ENCODE measurements at places on chromosomes 11 and 22.
A peak's percentile ranks its signal among the peaks of the same experiment; 100 is the strongest.

DNA sequence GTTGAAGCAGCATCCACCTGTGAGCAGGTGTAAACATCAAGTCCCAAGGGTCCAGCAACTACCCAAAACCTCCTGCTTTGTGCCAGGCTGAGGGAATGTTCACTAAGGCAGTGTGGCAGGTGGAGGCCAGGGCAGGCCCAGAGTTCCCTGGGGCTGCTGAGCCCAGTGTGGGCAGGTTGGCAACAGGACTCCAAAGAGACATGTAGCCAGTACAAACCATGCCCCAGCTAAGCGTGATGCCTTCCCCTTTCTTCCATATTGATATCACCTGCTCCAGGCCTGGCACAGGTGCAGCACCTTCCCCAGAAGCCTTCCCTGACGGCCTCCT is 30.0 kb upstream of the SCUBE2 start:
- DNase-seq = no peak

DNA sequence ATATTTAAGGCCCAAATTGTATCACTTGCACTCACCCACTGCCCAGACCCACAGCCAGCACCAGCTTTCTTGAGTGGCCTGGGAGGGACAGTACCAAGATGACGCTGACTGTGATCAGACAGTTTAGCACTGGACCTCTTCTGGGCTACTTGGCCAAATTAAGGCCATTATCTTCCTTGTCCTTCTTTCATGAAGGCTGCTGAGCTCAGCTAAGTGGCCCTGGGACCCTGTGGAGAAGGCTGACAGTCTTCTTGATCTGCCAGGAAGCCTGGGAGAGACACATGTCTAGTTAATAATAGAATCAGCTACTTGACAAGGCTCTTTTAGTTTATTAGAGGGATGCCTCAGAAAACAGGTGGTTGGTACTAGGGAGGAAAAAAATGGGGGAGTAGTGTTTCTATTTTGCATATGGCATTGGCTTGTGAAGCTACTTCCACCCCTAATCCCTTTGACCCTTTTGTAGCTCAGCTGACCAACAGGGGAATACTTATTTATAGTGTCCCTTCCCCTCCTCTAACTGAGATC is 127.9 kb upstream of the NTM start:
- DNase-seq = no peak

- peak; percentile 79 for DNase-seq
Observed at GRCh38 chr22:38317995-38318715, 922 bp upstream of the CSNK1E start.

GRCh38 chr11:46202696-46203391 is 74.6 kb upstream of the CREB3L1 start:
- no peak for DNase-seq

GRCh38 chr11:75547617-75548058 is 14.4 kb upstream of the SERPINH1 start:
- DNase-seq = peak; percentile 52

GRCh38 chr11:130719220-130719915 is 196.9 kb downstream of the SNX19 start:
- DNase-seq = peak; percentile 34

DNA sequence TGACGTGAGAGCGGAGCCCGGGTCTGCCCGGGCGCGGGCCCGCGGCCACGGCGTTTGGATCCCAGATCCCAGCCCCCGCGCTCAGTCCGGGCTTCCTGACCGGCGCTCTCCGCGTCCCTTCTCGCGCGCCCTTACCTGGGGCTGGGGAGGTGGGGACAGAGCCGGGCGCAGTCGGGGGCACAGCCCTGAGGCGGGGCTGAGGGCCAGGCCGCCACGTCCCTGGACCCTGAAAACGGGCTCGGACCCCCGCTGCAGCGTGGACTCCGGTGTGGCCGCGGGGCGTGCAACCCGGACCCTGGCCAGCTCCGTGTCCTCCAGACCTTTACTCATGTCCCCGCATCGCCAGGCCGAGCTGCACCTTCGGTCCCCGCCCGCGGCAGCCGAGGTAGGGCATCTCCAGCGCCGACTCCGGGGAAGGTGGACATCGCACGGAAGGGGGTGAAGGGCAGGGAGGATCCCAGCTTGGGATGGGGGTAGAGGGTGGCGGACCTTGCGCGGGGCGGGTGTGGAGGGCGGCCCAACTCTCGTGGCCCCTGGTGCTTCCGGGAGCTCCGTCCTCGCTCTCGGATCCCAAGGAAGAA is 9.9 kb upstream of the AIFM3 start:
- no peak for DNase-seq

DNA sequence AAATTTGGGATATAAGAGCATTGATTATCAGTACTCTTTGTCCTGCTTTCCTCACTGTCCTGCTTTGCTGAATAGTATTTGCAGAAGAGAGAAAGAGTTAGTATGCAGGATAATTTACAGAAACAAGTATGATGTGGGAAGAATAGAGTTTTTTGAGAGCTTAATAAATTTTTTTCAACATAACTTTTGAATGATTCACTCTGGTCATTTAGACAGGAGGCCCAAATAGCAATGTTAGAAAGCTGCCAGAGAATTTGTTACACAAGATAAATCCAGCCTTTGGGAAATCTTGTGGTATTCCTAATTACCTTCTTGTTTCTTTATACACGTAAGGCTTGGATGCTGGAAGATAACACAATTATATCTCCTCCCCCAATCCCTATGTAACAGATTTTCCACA is 484.6 kb downstream of the CNTN5 start:
- DNase-seq = peak; percentile 51

- peak; percentile 52 for DNase-seq
Observed at GRCh38 chr22:42632096-42632495, 8.3 kb downstream of the ATP5MGL start.

DNA sequence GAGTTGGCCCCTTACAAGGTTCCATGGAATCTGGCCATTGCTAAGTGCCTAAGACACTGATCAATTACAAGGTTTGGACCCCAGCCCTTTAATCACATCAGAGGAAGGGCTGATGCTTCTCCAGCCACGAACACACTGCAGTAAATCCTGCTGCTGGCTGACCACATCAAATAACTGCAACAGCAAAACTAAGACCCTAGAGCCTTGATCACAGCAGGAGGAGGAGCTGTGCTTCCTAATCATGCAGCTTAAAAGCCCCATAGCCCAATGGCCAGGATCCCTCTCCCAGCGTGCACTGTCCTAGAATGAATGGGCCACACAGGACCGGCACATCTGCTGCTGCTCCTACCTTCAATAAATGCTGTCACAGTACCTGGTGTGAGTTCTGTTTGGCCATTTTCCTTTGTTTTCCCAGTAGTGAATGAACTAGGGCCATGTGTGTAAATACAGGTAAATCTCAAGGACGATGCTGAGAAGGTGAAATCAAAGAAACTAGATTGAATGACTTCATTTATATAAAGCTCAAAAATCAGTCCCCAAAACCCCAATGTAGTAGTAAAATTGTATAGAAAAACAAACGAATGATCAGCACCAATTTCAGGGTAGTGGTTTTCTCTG is 12.7 kb downstream of the ZP1 start:
- DNase-seq = no peak

DNA sequence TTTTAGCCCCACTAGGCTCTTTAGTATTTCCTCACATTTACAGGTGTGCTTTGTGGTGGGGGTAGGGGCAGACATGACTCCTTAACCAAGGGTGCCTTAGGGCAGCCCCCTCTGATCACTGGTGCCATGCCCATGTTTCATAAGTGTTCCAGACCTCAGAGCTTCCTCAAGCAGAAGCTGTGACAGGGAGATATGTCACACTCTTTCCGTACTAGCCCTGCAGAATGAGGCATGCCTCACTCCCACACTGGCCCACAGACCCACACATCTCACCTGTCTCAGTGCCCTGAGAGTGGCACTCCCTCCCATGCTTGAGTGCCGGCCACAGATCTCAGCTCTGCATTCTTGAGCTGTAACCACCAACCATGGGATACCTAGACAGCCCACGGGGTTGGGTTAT is 22.9 kb upstream of the OR56B4 start:
- DNase-seq = no peak

DNA sequence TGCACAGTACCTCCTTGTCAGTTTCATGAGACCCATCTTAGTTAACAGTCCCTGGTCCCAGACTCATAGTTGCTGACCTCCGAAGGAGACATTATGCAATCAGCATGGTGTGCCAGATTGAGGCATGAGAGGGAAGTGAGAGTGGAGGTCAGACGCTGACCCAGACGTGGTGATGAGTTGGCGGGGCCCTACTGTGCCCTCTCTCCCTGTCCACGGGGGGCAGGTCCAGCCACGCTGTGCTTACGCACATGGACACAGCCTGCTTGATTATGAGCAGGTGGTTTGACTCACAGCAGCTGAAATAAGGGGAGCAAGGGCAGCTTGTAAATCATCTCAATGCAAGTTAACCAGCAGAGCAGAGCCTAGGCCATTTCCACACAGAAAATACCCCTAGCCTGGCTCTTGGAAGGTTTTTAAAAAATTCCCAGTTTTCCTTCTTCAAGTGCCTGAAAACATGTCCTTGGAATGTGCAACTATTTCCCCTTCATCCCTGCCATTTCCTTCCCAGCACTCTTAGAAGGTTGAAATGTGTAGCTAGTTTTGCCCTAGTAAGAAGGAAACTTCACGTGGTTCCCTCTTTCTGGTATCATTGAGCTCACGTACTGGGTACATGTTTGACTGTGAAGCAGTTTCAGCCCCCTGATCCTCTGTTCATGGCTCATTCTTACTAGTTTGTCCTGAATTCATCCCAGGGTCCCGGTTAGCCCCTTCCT is 122.6 kb upstream of the SORL1-AS1 start:
- no peak for DNase-seq

GRCh38 chr11:83127310-83127637 is 29.7 kb upstream of the PCF11 start:
- no peak for DNase-seq

DNA sequence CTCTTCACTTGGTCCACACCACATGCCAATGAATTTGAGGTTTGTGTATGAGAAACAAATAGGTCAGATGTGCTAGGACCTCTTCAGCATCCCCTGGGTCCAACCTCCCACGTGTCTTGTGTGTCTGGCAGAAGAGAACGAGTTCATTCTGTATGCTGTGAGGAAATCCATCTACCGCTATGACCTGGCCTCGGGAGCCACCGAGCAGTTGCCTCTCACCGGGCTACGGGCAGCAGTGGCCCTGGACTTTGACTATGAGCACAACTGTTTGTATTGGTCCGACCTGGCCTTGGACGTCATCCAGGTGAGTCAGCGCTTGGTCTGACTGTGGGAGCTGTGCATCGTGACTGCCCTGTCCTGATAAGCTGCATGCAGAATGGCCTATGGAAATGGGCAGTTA is 101.0 kb upstream of the SORL1-AS1 start:
- no peak for DNase-seq

- DNase-seq = no peak
Observed at GRCh38 chr22:39414377-39414776, 14.8 kb downstream of the TAB1 start.

DNA sequence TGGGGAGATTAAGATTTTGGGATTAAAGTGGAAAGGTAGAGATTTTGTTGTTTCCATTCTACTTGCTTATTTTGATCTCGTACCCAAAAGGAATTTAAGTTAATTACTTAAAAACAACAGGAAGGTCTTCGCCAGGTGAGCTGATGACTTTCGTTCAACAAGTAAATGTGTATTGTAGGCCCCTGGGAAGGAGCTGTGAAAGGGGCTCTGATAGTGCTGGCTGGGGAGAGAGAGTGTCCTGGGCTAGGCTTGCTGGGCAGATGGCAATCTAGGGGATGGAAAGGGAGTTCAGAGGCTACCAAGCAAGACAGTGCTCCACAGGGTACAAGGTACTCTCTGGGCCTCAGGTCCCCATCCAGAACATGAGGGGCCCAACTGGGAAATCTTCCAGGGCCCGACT is 189.4 kb downstream of the CEP164 start:
- DNase-seq = no peak

- no peak for DNase-seq
Observed at GRCh38 chr11:113778111-113778910, 1.3 kb upstream of the CLDN25 start.

DNA sequence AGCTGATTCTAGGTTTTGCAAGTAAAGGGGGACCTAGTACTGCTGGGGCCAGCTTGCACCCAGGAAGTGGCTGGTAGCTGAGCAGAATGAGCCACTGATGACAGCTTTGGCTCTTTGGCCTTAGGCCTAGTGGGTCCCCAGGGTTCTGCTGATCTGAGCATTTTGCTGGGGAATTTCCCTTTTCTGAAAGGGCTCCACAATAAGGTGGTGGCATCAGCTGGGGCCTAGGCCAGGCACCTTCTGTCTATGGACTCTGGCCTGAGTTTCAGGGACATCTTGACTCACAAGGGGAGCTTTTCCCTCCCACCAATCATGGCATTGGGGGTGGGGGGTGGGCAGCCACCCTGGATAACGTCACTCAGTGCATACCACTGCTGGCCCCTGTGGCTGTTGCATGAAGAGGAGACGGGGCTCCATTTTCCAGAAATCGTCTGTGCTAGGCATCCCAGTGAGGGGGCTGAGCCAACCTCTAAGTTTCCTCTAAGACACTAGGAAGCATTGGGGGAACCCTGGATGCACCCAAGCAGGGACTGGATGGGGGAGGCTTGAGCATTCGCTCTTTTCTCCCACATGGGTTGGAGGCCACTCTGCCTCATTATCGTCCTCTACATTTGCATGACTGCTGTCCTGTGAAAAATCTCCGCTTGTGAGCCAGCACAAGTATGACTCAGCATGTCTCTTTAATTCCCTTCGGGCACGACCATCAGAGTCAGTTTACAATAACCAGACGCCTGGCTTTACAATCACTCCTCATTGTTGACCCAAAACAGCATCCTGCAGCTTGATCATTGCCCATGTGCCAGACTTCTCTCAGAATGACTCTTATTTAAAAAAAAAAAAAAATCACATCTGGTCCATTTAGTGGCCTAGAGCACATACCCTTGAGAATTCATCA is 145.0 kb upstream of the THY1 start:
- peak; percentile 93 for DNase-seq

DNA sequence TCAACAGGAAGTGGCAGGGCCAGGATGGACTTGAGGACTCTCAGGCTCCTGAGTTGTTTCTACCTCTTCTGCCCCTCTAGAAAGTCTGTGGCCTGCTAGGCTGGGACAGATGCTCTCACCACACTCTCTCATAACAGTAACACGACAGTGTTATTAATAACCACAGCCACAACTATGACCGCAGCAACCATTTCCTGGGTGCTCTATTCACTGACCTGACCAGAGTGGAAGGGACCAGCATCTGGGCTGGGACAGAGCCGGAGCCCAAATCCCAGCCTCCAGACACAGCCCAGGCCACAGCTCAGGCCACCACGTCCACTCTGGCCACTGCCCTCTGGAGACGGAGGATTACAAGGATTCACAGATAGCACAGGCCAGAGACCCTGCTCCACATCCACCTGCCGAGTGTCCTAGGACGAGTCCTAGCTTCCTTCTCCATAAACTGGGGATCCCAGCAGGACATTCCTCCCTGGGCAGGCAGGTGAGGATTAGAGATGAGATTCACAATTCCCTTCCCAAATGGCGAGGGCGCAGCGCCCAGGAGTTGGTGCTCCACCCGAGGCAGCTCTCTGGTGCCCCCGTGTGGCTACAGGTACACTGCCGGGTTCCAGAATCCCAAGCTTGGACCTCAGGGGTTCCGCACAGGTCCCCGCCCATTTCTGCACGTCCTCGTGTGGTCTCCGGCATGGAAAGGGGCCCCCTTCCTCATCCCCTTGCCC is 7.1 kb downstream of the PNPLA5 start:
- no peak for DNase-seq

- DNase-seq = no peak
Observed at GRCh38 chr22:38215156-38216038, 13.6 kb downstream of the MAFF start.
